NCI-H1048 (cell line): ENCODE measurements at places on chromosomes 5 and 9.

- DNase-seq: no peak
Measured at GRCh38 chr9:127451608-127451857, 223 bp downstream of the LRSAM1 start.

- no peak for DNase-seq
Measured at GRCh38 chr5:160788102-160788660, 63.8 kb downstream of the ATP10B start.

GRCh38 chr5:137507150-137507549, 8.0 kb upstream of the SPOCK1 start:
- no peak for DNase-seq

DNA sequence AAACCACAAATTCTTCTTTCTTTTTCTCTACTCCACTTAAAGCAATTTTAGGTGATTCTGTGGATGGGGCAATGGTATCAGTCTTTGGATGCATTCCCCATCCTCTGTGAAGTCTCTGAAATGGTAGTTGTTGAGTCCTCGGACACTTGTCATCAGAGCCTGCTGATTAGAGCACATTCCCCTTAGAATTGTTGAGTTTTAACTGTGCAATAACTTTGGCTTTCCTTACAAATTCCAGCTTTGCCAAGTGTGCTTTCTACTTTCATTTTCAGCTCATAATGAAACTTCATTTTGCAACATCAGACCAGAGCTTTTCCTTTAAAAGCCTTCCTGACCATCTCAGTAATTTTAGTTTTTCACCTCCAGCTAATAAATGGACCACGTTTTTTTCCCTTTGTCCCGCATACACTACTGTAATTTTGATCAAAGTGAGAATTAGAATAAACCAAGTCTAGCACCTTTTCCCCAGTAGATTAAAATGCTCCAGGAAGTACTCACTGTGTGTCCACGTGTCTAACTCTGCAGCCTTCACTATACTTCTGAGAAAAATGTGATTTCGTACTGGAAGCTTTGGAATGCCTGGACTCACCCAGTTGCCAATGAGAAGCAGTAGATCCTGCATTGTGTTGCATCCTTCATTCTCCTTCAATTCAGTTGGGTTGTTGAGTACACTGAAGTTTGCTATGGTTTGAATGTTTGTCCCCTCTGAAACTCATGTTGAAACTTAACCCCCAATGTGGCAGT, 135.6 kb downstream of the NTRK2 start:
- no peak for DNase-seq

GRCh38 chr5:89036704-89037489, 153.9 kb upstream of the MEF2C start:
- no peak for DNase-seq

DNA sequence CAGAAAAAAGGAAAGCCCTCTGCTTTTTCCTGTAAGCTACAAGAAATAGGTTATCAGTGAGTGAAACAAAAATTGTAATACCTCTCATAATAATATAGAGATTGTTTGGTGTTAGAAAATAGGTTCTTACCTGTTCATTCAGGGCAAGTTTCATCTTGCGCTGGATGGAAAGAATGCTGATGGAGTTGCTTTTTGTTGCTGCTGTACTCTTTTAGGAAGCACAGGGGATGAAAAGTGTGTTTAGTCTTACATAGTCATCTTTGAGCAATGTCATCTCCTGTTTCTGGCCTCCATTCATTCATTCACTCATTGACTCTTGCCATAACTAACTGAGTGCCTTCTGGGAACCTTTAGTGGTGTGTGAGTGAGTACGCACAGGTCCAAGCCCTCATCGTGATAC, 6.4 kb downstream of the ENTREP1 start:
- no peak for DNase-seq

DNA sequence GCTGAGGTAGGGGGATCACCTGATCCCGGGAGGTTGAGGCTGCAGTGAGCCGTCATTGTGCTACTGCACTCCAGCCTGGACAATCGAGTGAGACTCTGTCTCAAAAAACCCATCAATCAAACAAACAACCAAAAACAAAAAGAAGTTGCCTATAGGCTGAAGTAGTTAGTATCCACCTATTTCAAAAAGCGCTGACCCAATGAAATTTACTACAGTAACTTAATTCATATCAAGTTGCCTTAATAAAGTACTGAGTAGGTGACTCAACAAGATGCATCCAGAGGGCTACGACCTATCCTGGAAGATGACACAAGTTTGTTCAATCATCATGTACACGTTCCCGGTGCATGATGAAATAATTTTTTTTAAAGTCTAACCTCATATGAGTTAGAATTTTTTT, 648.6 kb upstream of the DMAC1 start:
- no peak for DNase-seq

- no peak for DNase-seq
Measured at GRCh38 chr5:62705022-62705421, 126.4 kb downstream of the LRRC70 start.

DNA sequence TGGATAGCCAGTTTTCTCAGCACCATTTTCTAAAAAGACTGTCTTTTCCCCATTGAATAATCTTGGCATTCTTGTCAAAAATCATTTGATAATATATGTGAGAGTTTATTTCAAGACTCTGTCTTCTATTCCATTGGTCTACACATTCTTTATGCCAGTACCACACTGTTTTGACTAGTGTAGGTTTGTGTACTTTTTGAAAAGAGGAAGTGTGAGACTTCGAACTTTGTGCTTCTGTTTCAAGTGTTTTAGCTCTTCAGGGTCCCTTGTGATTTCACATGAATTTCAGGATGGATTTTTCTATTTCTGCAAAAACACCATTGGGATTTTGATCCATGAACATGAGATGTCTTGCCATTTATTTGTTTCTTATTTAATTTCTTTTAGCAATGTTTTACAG, 78.5 kb upstream of the ALDH1A1 start:
- no peak for DNase-seq

- DNase-seq: no peak
Measured at GRCh38 chr9:38529317-38529716, 91.1 kb downstream of the ANKRD18A start.

DNA sequence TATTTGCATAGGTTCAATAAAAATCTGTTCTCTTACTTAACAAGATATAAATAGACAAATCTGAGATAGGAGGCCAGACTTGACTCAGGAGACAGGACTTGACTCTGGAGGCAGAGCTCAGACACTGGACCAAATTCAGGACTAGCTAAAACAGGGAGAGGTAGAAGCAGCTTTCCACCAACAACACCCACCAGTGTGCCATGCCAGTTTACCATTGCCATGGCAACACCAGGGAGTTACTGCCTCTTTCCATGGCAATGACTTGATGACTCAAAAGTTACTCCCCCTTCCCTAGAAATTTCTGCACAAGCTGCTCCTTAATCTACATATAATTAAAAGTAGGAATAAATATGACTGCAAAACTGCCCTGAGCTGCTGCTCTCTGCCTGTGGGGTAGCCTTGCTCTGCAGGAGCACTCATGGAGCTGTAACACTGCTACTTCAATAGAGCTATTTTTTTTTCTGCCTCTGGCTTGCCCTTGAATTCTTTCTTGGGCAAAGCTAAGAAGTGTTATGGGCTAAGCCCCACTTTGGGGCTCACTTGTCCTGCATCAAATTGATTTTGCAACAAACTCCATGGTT, 473.0 kb downstream of the PLK2 start:
- DNase-seq: no peak

DNA sequence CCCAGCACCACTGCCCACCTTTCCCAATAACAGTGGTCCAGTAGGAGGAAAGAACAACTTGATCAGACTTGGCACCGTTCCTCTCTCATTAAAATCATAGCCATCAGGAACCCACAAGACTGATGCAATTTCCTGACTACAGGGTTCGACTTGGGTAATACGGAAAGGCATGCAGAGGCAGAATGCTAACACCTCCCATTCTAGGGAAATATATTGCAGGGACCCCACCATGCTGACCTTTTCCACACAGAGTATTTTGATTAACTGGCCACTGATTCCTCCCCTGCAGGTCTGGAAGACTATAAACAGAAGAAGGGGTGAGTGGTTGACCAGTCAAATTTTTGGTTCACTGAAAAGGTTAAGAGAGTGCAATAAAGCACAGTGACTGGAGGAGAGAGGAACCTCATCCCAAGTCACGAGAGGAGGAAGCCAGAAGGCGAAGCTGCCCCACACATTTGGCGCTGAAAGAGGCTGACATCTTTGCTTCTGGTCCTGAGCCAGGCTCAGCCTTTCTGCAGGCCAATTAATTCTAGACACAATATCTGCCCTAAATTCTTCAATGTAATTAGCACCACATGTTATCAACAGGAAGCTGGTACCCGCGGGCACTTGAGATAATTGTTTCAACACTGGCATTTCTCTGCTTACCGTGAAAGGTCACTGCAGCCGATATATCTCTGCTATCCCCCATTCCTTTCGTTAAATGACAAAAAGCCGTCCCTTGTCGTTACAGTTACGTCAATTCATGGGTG, 64.7 kb upstream of the SPOCK1 start:
- DNase-seq: no peak

GRCh38 chr9:90914868-90915483, 113.4 kb downstream of the SYK start:
- DNase-seq: peak; percentile 52

DNA sequence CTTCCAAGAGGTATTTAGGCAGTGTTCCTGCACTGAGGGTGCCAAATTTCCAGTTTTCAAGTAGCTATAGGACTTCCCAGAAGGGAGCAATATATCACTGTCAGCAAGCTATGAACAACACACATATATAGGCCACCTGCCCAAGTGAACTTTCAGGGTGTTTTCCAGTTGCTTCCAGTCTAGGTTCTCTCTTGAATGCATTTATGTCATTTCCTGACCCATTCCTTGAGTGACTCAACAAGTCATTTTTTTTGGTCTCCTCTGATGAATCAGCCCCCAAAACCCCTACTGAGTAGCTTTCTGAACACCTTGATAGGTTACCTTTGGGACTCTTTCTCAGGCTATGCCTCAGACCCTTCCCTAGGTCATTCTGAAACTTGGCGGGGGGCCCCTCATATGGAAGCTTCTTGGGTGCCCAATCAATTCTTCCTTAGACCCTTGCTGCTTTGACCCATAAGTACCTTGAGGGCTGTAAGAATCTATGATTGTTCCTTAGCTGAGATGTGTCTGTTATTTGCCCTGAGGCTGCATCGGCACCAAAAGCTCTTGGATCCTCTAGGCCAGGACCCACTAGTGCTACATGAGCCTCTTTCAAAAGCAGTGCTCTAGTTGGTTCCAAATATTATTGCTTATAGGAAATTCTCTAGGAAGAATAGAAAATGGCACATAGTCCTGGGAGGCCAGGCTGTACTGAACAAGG, 12.4 kb downstream of the DNAJB5 start:
- DNase-seq: no peak

GRCh38 chr5:172565455-172565854, 75.6 kb upstream of the NEURL1B start:
- DNase-seq: no peak

GRCh38 chr5:14366763-14367162, 214.8 kb upstream of the OTULINL start:
- no peak for DNase-seq

DNA sequence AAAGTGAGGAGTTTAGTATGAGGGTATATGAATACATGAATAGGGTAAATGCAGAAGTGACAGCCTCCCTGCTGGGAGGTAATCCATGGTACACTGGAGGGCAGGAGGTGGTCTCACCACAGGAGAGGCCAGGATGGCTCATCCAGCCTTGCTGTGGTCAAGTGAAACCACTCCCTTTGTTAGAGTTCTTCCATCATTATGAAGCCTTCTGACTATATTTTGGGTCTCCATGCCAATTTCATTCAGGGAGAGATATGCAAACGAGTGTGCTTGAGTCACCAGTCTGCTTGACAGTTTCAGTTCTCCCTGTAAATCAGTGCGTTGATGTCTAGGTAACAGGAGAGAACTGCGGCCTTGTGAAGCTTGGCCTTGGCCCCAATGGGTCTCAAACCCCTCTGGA, 16.4 kb downstream of the PPP3R2 start:
- no peak for DNase-seq

GRCh38 chr9:69471433-69471832, 146.4 kb downstream of the ENTREP1 start:
- DNase-seq: no peak

DNA sequence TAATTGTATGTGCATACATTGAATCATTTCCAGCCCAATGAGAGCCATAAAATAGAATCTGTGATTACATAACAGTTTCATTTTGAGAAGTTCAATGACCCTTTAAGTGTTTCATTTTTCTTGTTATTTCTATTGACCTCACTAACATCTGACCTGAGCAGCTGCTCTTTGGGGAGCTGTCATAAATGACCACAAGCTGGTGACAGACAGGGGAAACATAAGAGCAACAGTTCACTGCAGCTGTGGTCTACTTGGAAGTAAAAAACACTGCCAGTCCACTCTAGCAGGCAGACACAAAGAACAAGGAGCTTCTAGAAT, 265.4 kb downstream of the DTWD2 start:
- DNase-seq: no peak

GRCh38 chr9:126592461-126592860, 21.3 kb upstream of the LMX1B start:
- DNase-seq: no peak

GRCh38 chr5:44697025-44697424, 111.7 kb upstream of the MRPS30 start:
- no peak for DNase-seq

DNA sequence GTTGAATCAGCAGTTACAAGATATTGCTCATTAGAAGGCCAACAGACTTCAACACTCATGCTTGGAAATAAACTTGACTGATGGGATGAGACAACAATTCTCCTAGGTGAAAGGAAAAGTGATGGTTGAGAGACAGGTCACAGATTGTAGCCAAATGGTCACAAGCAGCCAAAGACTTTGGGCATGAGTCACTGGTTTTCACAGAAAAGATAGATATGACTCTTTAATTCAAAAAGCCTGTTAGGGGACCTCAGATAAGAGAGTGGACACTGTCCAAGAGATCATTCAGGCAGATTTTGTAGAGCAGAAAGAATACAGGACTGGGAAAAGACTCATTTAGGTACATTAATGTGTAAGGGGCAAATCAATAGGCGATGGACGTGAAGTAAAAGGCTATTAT, 982.5 kb downstream of the MAT2B start:
- no peak for DNase-seq

DNA sequence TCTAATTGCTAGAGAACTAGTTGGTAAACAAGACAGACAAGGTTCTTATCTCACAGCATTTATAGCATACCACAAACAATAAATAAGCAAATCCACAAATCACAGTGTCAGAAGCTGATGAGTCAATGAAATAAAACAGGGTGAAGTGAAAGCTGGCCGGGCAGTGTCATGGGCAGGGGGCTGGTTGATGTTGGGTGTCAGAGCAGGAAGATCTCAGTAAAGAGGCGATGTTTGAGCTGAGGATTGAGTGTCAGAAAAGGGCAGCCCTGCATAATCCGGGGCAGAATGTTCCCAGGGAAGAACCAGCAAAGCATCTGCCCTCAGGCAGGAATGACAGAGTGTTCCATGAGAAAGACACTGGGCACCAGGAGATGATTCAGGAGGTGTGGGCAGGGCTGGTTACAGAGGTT, 183.4 kb downstream of the GOLPH3 start:
- no peak for DNase-seq
